ENCODE measurements at places on chromosomes 7 and 10.

DNA sequence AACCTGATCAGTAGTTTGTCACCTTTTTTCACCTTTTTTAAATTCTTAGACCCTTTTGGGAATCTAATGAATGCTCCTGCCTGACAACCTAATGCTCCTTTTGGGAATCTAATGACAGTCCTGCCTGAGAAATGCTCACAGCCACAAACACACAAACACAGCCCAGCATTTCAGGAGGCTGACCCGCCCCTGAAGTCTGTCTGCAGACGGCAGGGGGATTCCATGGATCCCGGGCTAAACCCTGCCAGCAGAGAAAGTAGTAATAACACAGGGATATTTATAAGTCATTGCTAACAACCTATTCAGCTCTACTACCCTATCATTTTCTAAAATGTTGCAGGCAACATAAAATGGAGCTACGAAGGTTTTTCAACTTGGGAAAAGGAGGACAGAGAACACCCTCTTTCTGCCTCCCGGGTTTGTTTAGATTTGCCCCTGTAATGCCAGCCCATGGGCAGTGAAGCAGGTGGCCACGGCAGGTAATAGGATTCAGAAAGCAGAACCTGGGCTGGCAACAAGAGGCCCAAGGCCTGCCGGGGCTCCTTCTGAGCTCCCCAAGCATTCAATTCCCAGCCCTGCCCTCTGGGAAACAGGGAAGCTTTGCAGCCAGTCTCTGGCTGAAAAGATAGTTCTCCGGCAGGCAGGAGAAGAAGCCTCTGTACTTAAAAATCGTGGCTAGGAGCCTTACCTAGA lies 65.2 kb downstream of the CREB3L2 start:
- no peak for DNase-seq

- DNase-seq = no peak
Observed at GRCh38 chr7:33716581-33717477, 188.5 kb upstream of the BMPER start.

DNA sequence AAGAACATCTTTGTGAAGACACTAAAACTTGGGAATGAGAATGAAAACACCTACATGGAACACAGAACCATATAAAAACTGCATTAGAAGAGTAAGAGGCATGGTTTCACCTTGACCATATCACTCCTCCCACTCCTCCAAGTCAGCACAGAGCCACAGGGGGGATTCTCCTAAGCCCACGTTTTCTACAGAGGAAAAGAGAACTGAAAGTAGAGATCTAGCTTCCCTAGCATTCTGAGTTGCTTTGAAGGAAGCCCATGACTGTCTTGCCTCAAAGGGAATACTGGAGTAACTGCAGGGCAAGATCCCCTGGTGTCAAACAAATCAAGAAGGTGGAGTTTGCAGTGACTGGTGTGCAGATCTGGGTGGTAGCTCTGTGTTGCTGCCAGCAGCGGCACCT lies 43.9 kb downstream of the HBP1 start:
- no peak for DNase-seq

GRCh38 chr10:131169146-131169545 lies 142.4 kb downstream of the TCERG1L start:
- no peak for DNase-seq

- peak; percentile 84 for DNase-seq
Observed at GRCh38 chr10:128069351-128070051, 56.7 kb downstream of the MKI67 start.

GRCh38 chr7:4888161-4888560 lies 4.6 kb upstream of the RADIL start:
- DNase-seq = no peak

DNA sequence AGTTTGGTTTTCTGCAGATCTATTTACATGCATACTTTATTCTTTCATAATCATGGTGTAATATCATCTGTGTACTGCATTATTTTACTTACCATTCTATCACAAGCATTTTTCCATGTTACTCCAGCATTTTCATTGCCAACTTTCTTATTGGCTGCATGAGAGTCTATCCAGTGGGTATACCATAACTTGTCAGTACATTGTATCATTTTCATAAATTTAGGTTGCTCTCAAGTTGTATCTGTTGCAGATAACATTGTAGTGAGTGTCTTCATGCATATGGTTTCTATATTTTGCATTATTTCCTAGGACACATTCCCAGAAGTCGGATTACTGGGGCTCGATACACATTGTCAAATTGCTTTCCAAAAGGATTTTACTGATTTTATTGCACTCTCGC lies 87.2 kb upstream of the INSYN2A start:
- DNase-seq = no peak

- no peak for DNase-seq
Observed at GRCh38 chr10:113917636-113918035, 63.2 kb downstream of the NHLRC2 start.

GRCh38 chr7:106915873-106916272 lies 50.8 kb downstream of the PIK3CG start:
- peak; percentile 62 for DNase-seq

GRCh38 chr10:129020651-129021330 lies 446.2 kb upstream of the MGMT start:
- DNase-seq = no peak

GRCh38 chr7:155612658-155613057 lies 31.8 kb upstream of the RBM33 start:
- no peak for DNase-seq

GRCh38 chr7:5692112-5692844 lies 89.2 kb downstream of the RNF216 start:
- DNase-seq = no peak

DNA sequence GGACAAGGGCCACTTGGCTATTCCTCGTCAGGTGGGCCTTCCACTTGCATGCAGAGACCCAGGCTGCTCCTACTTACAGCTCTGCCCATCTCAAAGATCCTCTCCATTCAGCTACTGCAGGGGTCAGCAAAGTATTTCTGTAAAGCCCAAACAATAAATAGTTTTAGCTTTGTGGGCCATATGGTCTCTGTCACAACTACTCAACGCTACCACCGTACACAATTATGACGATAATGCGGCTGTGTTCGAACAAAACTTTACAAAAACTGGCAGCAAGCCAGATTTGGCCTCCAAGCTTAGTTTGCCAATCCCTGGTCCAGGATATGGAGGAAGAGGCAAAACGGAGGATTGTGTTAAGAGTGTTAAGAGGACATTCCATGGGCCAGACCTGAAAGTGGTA lies 12.8 kb downstream of the RAB11FIP2 start:
- DNase-seq = no peak

GRCh38 chr10:62244785-62245467 lies 23.7 kb downstream of the RTKN2 start:
- peak; percentile 30 for DNase-seq

DNA sequence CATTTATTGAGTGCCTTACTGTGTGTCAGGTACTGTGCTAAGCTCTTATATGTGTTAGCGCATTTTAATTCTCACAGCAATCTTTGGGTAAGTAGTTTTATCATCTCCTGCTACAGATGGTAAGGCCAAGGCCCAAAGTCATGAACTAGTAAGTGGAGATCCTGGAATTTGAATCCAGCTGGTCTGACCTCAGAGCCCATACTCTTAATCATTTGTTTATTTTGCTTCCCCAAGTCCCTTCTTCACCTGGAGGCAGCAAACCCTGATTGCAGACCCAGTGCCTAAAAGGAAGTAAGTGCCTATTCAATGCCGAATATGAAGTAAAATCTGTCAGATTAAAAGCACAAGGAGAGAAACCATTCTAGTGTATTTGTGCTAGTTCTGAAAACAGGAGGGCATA lies 182.9 kb upstream of the TCF7L2 start:
- DNase-seq = no peak

DNA sequence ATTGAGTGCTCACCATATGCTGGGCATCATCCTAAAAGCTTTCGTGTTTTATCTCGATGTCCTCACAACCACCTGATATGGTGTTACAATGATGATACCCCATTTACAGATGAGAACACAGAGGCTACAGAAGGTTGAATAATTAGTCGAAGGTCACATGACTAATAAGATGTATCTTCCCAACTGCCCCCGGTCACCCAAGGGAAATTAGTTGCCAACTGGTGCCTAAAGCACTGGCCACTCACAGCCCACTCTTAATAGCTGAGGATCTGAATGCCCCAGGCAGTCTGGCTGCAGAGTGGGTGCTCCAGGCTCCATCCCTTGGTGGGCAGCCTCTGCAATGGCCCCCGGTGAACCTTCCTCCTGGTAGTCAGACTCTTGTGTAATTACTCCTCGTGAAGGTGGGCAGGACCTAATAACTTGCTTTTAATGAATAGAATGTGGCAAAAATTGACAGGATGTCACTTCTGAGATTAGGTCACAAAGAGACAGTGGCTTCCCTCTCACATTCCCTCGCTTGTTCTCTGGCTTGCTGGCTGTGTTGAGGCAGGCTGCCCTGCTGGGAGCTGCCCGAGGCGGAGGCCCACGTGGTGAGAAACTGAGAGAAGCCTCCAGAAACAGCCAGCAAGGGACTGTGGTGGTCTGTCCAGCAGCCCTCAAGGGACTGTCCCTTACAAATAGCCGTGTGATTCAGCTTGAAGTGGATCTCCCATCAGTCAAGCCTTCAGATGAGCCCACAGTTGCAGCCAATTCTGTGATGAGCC lies 109.4 kb downstream of the ARHGAP22 start:
- no peak for DNase-seq

DNA sequence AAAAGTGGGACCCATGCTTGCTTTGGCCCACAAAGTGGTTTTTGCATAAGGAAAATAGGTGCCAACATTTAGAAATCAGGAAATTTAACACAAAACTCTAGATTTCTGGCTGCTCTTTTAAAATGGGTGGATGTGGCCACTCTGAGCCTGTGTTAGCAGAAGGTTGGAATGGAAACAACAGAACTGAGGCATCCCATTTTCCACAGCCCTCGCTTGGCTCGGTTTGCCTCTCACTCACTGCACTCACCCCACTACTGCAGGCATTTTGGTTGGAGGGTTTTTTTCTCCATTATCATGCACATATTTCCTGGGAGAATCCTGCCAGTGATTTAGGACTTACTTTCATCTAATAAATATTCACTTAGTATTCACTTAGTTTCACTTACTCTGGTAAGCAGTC lies 178.9 kb downstream of the BICC1 start:
- DNase-seq = no peak

GRCh38 chr10:4214908-4215307 lies 429.9 kb upstream of the KLF6 start:
- DNase-seq = no peak

DNA sequence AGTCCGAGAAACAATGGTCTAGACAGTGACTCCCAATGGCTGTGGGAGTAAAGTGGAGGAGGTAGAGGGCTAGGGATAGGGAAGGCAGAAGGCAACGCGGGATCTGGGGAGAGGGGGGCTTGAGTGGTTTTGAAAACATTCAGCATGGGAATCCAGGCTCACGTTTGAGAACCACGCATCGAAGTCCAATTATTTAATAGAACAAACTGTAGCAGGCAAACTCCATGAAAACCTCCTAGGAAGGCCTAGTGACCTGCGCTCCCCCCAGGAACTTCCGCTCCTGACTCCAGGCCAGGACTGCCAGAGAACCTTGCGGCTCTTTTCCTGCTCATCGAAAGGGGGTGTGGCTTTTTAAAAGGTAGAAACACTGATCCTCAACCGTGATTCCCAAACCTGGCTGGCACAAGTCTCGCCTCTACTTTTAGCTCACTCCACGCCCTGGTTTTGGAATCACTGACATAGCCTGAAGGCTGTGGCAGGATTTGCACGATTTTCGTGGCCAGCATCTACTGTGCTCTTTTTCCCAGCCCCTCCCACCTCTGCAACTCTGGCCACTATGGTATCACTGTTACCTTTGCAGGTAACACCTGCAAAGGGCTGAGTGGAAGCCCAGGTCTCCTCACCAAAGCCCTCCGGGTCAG lies 43.4 kb downstream of the MYOF start:
- no peak for DNase-seq

DNA sequence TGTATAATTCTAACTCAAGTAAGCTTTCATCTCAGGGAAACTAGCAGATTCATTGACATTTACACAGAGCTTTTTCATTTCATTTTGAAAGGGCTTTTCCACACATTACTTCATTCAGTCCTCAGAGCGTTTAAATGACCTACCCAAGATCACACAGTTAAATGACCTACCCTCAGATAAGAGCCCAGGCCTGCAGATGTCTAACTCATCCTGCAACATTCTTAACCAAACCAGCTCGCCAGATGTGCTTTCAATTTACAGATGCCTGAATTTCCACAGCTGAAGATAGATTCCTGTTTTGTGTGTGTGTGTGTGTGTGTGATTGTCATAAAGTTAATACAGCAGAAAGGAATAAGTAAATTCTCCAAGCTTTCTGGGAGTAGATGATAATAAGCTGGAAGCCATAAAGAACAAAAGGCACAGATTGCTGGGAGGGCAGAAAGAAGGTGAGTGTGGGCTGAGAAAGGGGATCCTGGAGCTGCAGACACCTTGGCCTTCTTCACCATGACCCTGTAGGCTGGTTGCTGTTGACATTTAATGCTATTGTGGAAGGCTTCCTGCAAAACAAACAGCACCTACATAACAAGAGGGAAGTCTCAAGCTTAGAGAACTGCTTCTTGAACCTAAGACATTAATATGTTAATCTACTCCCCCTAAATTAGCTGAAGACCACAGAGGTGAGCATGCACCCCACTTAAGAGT lies 489.7 kb upstream of the CELF2 start:
- no peak for DNase-seq

- no peak for DNase-seq
Observed at GRCh38 chr7:149823631-149824199, 14.5 kb upstream of the ZNF862 start.

DNA sequence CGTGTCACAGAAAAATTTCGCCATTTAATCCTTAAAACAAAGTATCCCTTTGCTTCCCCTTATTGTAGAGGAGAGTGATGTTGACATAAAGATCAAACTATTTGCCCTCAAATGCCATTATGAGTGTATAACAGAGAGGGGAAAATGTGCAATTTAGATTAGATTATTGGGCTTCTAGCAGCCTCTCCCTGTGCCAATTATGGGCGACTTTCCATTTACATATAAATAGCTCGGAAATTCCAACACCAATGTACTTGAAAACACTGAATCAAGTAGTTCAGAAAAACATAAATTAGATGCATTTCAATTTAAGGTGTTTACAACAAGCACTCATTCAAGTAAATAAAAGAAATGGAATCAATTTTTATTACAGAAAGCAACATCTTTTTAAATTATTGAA lies 64.6 kb upstream of the LRRN3 start:
- no peak for DNase-seq

GRCh38 chr10:101848894-101849351 lies 5.3 kb upstream of the KCNIP2 start:
- no peak for DNase-seq

- DNase-seq = no peak
Observed at GRCh38 chr7:155948845-155949244, 136.6 kb upstream of the SHH start.

GRCh38 chr10:30412901-30413300 lies 21.1 kb upstream of the MAP3K8 start:
- no peak for DNase-seq

- no peak for DNase-seq
Observed at GRCh38 chr7:53993224-53993623, 549.0 kb upstream of the VSTM2A start.

- DNase-seq = no peak
Observed at GRCh38 chr10:35486297-35486990, 118.7 kb upstream of the GJD4 start.

GRCh38 chr10:110268971-110269370 lies 35.7 kb downstream of the SMNDC1 start:
- no peak for DNase-seq

- peak; percentile 54 for DNase-seq
Observed at GRCh38 chr7:36391436-36392198, 2.0 kb downstream of the ANLN start.

- no peak for DNase-seq
Observed at GRCh38 chr7:87322912-87323311, 22.6 kb upstream of the CROT start.
